Skeletal muscle cell (primary cell): ENCODE measurements at places on chromosomes 2 and 18.

DNA sequence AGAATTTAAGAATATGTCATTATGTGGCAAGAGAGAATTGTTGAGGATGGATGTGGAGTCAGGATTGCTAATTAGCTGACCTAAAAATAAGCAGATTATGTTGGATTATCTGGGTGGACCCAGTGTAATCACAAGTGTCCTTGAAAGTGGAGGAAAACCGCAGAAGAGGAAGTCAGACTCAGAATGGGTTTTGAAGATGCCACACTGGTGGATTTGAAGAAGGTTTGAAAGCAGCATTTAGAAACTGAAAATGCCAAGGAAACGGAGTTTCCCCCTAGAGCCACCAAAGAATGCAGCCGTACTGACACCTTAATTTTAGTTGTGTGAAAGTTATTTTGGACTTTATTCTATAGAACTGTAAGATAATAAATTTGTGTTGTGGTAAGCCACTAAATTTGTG, 41.6 kb upstream of the DPP10 start:
- no peak for DNase-seq

DNA sequence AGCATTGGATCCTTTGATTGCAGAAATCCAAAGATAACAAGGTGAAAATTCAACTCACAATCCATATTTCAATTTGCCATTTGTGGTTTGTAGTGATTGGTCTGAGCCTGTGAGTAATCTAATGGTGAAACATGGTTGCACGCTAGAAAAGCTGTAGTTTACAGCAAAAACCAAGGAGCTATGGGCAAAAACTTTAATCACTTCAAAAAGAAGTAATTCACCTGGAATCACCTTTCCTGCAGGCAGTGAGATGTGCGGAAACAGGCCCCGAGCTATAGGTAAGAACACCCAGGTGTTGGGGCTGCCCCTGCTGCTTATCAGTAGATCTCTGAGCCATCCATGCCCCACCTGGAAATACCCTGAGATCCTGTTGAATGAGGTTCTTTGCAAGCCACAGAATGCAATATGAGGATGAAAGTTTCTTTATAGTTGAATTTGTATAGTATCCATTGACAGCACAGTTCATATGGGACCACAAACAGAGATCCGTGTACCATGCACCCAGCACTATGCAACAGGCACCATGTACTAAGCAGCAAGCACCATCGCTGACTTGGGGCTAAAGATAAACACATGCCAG, 208.2 kb downstream of the SPP2 start:
- no peak for DNase-seq

DNA sequence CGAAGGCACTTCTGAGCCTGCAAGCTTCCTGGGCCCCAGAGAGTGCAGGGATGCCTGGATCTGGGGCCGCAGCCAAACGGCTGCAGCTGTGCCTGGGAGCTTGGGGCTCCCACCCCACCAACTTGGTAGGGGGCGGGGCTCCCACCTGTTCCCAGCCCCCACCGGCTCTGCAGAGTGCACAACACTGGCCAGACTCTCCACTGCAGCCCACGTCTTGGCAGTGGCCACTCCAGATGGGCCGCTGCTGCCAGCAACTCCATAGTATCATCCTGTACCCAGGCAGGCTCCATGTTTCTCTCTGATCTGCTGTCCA, 9.9 kb downstream of the DYSF start:
- no peak for DNase-seq

DNA sequence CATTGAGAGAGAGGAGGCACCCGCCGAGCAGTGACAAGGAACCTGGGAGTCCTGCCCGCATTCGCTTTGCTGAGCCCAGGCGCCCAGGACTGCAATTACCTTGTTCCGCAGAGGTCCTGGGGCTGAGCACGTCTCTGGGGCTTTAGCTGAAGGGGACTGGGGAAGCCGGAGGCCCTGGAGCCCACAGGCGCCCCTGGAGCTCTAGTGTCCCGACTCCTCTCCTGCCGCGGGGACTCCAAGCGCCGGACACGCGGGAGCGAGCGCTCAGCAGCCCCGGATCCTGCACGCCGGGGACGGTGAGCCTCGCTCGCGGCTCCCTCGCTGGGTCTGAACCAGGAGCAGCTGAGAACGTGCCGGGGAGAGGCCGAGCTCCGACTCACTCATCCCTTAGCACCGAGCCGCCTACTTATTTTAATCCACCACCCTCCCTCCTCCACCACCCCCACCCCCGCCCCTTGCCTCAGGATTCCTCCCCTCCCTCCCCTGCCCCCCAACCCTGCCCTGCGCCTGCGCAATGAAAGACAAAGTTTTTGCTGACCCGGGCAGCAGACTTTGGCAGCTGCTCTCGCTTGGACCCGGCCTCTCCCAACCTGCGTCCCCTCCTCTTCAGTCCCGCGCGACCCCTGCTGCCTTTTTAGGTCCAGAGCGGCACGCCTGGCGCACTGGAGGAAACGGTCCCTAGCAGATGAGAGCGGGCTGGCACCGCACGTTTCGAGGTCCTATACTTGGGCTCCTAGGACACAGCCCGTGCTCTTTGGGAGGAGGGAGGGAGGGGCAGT, at the start of gene OSR1:
Gene OSR1 (minus strand): TSS at position 382 of the 779 bp plus-strand sequence. CDS start 4,818 bp downstream, outside the sequence.
- DNase-seq: peak; percentile 47

- DNase-seq: no peak
Observed at GRCh38 chr18:56267334-56267733, 371.1 kb downstream of the TXNL1 start.

DNA sequence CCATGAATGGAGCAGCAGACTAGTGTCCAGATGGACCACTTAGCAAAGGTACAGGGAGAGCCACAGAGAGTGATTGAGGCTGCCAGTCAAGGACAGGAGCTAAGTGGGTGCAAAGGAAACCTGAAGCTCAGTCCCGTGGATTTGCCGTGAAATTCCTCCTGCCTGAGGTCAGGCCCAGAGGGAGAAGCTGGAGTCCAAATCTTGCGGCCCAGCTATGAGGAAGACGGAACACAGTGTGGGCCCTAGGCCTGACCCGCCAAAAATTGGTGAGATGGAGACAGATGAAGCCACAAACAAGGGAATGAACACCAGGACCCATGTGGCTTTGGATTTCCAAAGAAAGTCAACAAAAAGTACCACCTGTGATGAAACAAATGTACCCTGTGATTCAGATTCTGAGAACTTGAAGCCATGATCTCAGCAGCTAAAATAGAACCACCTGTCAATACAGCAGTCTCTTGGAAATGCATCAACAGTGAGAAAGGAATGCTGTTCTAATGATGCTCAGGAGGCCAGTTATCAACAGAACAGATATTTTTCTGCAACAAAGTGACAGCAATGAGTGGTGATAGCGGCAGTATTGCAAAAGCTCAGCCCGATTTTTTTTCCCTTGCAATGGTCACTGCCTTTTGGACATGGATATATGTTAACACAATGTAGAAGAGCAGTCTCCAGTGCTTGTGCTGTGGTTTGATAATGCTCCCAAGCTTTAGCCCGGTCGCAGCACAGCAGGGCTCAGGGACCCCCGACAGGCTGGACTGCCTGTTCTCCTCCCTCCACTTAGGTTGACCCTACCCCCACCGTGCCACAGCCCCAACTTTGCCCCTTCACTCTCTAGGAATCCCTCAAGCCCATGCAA, 10.7 kb downstream of the COL6A3 start:
- DNase-seq: peak; percentile 66

DNA sequence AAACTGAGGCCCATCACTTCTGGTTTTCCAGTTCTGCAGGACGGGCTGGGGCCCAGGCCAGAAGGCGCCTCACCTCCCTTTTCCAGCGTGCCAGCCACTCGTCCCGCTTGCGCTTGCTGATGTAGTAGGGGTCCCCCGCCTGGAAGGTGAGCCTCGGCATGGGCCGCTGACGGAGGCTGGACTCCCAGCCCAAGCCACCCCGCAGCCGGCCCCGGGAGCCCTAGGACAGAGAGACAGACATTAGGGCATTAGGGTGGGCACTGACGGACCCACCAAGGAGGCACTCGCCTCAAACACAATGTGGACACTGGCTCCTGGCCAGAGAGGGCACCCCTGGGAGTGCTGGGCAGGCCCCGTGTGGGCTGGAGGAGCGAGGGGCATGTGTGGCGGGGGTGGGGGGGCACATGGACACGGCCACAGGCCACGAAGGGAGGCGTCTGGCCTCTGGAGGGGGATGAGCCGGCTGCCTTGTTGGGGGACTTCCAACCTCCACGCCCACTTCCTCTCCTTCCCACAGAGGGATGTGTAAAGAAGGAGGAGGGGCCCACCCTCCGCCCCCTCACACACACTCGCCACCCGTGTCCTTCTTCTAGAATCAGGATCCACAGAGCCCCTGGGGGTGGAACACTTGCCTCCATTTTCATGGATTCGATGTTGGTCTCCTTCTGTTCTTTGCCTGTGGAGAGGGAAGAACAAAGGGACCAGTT, 66.7 kb downstream of the DNMT3A start:
- DNase-seq: no peak

DNA sequence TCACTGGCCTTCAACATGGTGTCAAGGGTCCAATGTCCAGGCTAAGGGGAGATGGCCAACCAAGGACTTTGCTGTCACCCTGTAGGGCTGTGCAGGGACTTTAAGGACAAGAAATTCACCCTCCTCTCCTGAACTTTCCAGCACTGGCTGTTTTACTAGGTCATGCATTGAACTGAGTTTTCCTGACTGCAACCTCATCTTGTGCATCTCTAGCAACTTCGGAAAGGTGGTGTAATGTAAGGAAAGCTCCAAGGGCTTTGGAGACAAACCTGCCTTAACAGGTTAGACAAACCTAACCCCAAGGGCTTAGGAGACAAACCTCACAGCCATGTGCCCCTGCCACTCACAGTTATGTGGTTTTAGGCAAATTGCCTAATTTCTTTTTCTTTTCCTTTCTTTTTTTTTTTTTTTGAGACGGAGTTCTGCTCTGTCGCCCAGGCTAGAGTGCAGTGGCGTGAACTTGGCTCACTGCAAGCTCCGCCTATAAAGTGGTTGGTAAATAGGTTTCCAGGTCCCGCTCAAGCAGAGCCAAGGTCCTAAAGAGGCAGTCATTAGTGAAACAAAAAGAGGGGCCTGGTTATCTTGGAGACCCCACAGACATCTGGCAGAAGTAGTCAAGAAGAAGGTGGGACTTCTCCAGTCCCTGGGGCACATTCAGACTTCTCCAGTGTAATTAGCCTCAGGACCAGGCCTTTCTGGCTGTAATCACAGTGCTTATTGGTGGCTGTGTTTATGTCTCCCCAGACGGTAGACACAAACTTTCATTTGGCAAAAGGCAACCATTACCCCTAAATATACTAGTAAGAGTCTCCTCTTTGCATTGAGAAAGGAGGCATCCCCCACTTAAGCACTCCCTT, 37.6 kb upstream of the PMAIP1 start:
- no peak for DNase-seq

- no peak for DNase-seq
Observed at GRCh38 chr18:513826-514530, 13.5 kb upstream of the COLEC12 start.

DNA sequence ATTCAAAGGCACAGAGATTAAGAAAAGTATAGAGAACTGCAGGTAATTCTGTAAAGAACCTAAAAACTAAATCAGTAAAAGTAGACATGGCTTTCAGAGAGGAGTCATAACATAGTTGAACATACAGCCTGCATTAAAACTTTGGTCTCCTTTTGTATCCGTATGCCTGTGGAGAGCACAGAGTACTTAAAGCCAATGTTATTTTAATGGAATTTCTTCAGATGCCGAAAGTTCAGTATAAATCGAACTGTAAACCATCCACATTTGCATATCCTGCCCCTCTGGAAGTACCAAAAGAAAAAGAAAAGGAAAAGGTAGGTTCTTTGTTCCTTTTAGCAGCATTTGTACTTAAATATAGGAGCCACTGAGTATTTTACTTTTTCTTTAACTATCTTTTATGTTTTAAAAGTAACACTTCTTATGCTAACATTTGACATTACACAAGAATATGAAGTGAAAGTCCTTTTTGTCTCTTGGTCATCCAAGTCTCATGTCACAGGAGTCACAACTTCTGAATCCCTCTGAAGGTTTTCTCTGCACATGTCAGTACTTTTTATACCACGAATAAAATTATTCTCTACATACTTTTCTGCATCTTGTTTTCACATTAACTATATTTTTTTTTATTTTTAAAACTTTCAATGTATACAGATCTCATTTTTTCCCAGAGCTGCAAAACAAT, 34.9 kb upstream of the ARMC9 start:
- no peak for DNase-seq

GRCh38 chr2:174750923-174751441, 13.3 kb downstream of the CHRNA1 start:
- DNase-seq: no peak

DNA sequence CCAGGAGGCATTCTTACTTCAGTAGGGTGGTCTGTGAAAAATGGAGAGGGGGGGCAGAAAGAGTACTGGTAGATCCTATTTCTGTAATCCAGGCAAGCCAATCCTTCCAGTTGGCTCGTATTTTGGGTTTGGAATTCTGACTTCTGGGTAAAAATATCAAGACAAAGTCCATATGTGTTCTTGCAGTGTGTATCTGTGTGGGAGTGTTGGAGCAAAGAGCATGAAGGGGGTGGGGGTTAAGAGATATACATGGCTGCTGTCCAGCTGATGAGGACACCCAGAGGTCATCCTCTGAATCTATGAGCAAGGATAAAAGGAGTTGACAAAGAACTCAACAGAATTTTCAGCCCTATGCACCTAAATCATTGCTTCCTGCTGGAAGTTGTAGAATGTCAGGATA, 375.8 kb upstream of the PIK3C3 start:
- DNase-seq: no peak

DNA sequence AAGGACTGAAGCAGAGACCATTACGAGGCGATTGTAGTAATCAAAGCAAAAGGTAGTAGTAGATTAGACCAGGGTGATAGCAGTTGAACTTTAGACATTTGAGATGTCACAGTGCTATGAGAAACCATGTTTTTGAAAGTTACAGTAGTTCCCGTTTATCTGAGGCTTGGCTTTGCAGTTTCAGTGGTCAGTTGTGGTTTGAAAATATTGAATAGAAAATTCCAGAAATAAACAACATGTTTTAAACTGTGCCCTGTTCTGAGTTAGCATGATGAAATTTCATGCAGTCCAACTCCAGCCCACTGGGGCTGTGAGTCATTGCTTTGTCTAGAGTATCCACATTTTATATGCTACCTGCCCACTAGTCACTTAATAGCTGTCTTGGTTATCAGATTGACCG, 47.5 kb downstream of the ZNF638 start:
- peak; percentile 28 for DNase-seq

DNA sequence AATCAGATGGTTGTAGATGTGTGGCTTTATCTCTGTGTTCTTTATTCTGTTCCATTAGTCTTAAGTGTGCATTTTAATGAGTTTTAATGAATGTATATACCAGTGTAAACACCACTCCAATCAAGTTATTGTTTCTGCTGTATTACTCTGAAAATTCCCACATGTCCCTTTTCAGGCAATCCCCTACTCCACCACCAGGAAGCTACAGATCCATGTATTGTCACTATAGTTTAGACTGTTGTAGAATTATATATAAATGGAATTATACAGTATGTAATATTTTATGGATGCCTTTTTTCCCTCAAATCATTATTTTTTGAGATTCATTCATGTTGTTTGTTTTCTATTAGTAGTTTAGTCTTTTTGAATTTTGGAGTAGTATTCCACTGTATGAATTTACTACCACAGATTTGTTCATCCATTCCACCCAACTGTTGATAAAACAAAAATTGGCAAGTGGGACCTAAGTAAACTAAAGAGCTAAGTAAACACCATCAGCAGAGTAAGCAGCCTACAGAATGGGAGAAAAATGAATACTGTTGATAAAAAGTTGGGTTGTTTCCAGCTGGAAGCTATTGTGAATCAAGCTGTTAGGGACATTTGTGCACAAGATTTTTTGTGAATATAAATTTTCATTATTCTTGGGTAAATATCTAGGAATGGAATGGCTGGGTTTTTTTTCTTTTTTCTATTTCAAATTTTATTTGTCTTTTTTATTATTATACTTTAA, 262.0 kb downstream of the CAMKMT start:
- no peak for DNase-seq

- no peak for DNase-seq
Observed at GRCh38 chr2:207502577-207503198, 27.1 kb upstream of the CREB1 start.
